ENCODE measurements at places on chromosomes 2 and 18.

GRCh38 chr18:39854291-39854690, 2100.7 kb upstream of the PIK3C3 start:
- DNase-seq, result no peak

GRCh38 chr18:6610466-6610865, 119.0 kb upstream of the ARHGAP28 start:
- no peak for DNase-seq

GRCh38 chr2:213279971-213280370, 4.3 kb upstream of the SPAG16 start:
- no peak for DNase-seq

DNA sequence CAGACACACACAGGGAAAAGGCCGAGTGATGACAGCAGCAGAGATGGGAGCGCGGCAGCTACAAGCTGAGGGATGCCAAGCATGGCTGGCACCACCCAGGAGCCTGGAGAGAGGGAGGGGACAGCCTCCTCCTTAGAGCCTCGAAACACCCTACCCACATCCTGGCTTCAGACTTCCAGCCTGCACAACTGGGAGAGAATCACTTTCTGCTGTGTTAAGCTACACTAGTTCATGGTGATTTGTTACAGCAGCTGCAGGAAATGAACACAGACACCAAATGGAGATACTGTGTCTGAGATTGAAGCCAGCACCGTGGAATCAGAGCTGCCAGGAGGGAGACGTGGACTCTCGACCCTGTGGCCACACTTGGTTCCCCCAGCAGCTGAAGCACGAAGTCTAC, 27.5 kb upstream of the FOSL2 start:
- no peak for DNase-seq

DNA sequence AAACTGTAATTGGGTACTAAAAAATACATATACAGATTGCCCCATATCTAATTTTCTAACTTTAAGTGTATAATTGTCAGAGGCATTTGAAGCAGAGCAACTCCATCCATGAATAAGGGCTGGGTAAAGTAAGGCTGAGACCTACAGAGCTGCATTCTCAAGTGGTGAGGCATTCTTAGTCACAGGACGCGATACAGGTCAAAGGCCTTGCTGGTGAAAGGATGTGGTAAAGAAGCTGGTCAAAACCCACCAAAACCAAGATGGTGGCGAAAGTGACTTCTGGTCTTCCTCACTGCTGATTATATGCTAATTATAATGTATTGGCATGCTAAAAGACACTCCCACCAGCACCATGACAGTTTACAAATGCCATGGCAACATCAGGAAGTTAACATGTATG, 50.0 kb downstream of the SLC8A1 start:
- no peak for DNase-seq

GRCh38 chr2:2919574-2920365, 457.8 kb downstream of the EIPR1 start:
- DNase-seq, result no peak

DNA sequence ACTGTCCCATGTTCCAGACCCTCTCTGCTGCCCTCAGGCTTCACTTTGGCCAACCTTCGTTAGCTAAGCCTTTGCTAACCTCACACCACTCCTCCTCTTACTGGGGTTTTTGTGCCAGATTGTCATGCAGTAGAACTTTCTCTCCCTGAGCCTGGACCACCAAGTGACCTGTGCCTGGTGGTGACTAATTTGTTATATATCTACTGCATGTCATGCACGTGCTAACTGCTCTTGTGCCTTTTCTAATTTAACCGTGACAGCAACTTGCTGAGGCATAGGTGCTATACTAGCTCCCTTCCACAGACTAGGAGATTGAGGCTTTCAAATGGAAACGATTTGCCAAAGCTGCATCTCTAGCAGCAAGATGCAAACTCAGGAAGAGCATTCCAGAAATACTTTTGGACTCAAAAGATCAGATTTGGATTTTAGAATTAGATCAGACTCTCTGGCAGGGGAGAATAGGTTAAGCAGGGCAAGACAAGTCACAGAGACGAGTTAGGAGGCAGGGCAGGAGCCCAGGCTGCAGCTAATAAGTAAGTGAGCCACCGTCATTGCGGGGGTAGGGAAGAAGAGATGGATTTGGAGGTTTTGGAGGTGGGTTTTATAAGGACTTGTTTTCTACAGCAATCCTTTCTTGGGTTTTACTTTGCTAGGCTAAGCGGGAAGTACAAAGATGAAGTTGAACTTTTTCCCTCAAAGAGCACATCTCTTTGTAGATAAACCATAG, 1.8 kb downstream of the PPP1R7 start:
- no peak for DNase-seq

DNA sequence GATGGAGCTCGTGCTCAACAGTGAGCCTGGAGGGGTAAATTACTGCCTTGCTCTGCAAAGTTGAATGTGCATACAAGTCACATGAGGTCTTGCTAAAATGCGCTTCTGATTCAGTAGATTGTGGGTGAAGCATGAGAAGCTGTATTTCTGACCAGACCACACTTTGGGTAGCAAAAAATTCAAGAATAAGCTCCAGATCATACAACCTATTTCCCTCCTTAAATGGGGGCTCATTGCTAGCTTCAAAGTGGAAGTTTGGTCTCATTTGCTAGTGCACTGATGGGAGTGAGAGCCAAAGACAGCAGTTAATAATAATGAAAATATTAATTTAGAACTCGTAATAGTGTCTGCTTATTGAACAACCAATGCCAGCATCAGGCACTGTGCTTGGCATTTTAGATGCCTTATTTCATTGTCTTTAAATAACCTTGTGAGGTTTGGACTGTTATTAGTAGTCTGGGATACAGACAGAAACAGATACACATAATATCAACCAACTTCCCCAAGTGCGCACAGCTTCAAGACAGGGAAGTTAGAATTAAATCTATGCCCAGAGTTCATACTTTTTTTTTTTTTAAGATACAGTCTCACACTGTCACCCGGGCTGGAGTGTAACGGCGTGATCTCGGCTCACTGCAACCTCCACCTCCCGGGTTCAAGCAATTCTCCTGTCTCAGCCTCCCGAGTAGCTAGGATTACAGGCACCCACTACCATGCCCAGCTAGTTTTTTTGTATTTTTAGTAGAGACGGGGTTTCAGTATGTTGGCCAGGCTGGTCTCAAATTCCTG, 18.0 kb downstream of the APOB start:
- DNase-seq, result no peak

DNA sequence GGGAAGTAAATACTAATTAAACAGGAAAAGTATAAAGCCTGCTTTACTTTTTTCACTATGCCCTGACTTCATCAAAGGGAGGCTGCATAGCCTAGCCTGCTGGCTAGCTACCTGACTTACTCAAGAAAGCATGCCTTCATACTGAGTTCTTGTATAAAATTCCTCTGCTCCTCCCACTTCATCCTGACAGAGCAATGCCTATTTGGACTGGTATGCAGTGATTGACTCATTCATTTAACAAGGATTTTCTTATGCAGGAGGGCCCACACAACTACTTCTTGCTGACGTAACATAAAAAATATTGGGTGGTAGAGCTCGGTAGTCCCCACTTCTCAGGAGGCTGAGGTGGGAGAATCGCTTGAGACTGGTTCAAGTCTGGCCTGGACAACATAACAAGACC, 70.5 kb downstream of the PRPF40A start:
- DNase-seq, result no peak

- no peak for DNase-seq
Observed at GRCh38 chr2:241706537-241706936, 4.7 kb downstream of the ING5 start.

GRCh38 chr2:233208382-233209116, 42.9 kb upstream of the ATG16L1 start:
- no peak for DNase-seq

DNA sequence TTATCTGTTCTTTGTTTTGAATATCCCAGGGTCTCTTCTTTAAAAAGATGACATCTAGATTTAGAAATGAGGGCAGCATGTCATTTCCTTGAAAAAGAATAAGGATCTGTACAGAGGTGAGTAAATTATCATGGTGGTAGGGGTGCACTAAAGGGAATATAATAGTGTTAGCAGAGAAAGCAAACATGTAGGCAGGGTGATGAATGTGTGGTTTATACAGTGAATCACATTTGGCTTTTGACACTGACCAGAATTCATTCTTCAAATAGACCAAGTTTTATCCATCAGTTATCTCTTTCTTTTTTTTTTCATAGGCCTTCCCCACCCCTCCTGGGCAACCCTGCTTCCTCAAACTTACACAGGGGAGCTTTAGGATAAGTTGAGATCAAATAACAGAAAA, 184.5 kb upstream of the LRP1B start:
- DNase-seq, result no peak

- DNase-seq, result no peak
Observed at GRCh38 chr2:99032786-99033185, 96.8 kb upstream of the CRACDL start.

Measured in activated CD8-positive, alpha-beta memory T cell treated with anti-CD3 and anti-CD28 coated beads for 1 hour (primary cell).